Stimulated activated CD8-positive, alpha-beta memory T cell treated with anti-CD3 and anti-CD28 coated beads, Interleukin-4, amount 100 ng/mL, for 24 hours (primary cell): ENCODE measurements at places on chromosomes 5 and 9.

DNA sequence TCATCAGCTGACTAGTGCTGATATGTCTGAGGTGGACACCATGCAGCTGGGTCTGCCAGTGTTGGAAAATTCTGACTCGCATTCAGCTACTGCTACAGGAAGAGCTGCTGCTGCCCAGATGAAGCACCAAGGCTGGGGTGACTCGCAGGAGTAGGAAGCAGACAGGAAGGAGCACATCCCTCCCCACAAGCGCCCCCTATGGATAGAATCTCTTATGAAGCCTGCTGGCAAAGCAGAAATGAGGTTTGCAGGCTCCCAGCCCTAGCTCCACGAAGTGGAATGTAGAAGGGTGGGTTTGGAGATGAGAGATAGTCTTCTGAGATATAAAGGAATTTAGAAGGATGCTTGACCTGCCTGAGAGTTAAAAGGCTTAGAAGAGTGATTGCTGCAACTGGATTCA is 443.0 kb downstream of the ACTL7B start:
- no peak for DNase-seq

DNA sequence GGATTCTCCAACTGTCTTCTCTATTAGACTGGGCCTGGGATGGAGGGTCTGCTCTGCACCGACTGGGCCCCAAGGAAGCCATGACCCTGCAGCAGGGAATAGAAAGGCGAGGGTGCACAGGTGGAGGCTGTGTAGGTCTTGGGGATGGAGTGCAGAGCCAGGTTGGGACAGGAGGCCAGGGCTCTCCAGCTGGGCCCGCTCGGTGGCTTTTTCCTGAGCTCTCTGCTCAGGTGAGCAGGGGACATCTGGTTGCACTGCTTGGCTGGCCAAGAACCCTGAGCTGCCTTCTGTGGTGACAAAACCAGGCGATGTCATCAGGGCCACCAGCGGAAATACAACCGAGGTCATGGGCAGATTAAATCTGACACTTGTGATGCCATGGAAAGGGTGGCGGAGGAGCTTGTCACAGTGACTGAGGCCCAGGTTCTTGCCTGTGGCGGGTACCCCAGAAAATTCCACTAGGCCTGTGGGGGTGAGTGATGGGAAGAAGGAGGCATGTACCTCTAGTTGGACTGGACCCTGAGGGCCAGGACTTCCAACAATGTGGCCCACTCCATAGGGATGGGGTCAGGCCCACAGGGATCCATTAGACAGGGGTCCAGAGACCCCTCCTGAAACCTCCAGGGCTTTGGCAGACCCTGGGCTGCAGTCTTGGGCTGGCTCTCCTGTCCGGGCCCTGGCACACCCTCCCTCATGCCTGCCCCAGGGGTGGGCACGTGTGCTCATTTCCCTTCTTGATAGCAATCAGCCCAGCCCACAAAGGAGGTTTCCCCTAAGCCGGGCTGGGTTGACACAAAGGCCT is 4.4 kb upstream of the IL3 start:
- DNase-seq, result no peak

DNA sequence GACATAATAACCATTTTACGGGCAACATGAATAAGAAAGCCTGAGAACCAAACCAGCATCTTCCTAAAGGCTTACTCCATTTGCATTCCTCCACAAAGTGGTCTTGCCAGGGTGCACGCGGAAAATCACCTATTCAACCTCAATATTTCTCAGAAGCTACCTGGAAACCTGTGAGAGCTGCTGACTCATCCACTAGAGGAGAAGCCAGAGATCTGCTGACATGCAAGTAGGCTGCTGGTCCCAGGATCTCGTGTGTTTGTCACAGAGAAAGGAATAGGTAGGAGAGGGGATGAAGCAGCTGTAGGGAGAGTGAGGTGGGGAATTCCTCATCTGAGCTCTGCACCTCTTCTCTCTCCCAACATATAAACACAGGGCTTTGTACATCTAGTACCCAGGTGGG is 138.1 kb downstream of the ADAMTS12 start:
- DNase-seq, result no peak

GRCh38 chr5:25006734-25007133 is 362.0 kb upstream of the CDH10 start:
- no peak for DNase-seq

GRCh38 chr5:111795142-111795541 is 38.1 kb upstream of the NREP start:
- DNase-seq, result no peak

DNA sequence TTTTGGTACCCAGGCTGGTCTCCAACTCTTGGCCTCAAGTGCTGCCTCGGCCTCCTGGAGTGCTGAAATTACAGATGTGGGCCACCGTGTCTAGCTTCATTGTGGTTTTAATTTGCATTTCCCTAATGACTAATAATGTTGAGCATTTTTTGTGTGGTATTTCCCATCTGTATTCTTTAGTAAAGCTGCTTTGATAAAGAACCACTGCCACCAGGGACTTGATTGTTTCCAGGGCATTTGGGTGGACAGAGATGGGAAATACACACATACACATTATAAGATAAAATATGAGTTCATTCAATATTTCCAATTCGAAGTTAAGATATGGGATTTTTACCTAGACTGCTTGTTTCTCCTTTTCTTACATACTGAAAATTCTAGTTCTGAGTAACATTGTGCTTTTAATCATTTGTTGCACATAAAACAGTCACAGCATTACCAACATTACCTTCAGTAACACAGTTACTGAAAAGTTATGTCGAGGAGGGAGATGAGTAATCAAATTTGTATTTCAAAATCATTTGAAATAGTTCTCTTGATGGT is 28.9 kb downstream of the HABP4 start:
- DNase-seq, result no peak

- DNase-seq, result no peak
These were observed 91.4 kb downstream of the C9orf152 start for GRCh38 chr9:110116543-110116885.
